WTC11 (cell line): ENCODE measurements at places on chromosomes 4 and X.

DNA sequence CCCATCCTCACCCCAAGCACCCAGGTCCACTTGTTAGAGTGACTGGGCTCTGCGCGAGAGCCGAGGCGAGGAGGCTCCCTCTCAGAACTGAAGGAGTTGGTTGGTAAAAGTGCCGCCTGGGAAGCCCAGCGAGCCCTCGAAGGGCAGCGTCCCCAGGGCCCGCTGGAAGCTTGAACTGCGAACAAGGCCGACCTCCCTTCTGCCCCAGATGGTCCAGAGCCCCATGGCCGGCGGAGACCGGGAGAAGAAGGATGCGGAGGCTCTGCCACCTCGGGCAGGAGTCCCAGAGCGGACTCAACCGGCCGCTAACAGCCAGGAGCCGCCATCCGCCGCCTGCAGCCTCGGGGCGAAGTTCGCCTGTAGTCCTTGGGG lies 116.3 kb upstream of the TEX13C start:
- DNase-seq, result no peak

- DNase-seq, result no peak
These were observed 2154.4 kb upstream of the AGA start for GRCh38 chr4:179596621-179597020.

DNA sequence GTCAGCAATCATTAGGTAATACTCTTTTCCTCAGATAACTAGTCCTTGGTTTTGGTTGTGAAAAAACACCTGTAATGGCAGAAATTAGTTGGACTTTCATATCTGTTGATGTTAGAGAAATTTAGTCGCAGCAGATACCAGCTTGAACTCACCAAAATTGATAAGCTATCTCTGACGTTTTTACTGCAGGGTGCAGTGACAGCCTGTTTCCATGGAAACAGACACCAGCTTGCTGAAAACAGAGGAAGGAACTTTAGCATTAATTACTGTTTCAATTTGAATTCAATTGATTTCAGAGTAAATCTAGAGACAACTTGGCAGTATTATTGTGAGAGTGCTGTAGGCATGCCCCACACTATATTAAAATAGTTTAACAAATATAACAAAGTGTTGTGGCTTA lies 246.5 kb downstream of the PPP1R2C start:
- DNase-seq, result no peak

- DNase-seq, result no peak
These were observed 186.6 kb upstream of the MAOA start for GRCh38 chrX:43469391-43470054.

DNA sequence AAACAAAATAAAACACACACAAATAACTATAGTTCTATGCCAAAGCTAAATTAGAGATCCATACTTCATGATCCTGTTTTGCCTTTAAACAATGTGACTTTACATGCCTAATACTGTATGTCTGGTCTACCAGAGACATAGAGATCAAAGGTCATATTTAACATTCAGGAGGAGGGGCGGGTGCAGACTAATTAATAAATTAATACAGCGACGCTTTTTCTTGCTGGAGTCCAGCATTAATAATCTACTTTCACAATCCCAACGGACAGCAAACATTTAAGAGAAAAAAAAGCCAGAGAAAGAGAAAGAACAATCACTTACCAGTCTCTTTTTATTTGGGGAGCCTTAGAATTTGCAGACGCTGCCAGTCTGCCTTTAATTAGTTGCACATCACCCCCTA lies 509 bp downstream of the CXXC4 start:
- DNase-seq, result no peak

DNA sequence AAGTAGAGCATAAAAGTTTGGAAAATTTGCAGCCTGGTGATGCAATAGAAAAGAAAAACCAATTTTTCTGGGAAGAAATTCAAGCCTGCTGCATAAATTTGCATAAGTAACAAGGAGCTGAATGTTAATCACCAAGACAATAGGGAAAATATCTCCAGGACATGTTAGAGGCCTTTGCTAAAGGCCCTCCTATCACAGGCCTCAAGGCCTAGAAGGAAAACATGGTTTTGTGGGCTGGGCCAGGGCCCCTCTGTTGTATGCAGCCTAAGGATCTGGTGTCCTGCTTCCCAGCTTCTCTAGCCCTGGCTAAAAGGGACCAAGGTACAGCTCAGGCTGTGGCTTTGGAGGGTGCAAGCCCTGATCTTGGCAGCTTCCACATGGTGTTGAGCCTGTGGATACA lies 6.2 kb upstream of the RTL3 start:
- no peak for DNase-seq

GRCh38 chrX:47629419-47630200 lies at the start of gene CFP:
TSS of gene CFP (minus strand) at chrX:47629930. CDS start at chrX:47629844, 86 bp downstream.
- DNase-seq, result no peak

DNA sequence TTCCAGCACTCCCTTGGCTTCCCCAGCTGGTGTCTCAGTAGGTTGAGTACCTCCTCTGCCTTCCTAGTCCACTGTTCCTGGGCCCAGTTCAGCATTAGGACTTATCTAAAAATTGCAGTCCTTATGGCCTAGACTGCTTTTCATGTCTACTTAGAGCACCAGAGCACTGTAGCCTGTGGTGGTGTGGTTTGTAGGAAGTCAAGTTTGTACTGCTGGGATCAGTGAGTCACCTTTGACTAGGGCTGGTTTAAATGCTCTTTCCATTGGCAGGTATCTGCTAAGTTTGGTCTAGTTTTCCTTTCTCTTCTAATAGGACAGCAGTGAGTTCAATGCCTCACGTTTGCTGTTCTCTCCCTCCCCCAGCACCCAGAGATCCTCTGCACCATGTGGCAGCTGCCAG lies 233.6 kb upstream of the WDFY3 start:
- DNase-seq, result no peak

DNA sequence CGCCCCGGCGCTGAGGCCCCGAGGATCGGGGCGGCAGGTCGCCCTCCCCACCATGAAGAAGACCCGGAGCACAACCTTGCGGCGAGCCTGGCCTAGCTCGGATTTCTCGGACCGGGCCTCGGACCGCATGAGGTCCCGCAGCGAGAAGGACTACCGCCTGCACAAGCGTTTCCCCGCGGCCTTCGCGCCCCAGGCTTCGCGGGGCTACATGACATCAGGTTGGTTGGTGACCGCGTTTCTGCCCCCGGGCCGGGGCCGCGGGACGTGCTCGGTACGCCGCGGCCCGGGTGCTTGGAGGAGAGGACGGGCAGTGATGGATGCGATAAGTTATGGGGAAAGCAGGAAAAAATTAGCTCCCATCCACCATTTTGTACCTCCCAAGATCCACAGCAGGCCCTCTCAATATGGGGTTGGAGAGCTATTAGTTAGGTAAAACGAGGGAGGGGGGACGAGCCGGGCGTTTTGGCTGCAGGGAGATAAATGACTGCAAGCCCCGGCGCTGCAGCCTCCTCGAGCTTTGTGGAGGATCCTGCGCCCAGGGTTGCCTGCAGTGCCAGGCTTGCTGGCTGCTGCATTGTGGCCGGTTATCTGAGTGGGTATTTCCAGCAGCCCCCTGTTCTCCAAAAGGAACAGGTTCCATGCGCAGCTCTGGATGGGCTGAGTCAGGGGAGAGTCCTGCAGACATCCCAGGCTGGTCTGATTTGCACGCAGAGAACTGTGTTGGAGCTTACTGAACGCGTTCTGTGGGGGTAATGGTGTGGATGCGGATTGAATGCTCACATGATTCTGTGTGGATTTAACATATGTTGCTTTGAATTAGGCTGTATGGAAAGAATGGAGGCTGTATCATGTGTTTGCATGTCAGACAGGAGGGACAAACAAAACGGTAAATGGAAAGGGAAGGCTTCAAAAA lies 1.9 kb downstream of the STOX2 start:
- peak; percentile 50 for DNase-seq

- no peak for DNase-seq
These were observed 106.1 kb downstream of the ARAP2 start for GRCh38 chr4:36138220-36138619.

DNA sequence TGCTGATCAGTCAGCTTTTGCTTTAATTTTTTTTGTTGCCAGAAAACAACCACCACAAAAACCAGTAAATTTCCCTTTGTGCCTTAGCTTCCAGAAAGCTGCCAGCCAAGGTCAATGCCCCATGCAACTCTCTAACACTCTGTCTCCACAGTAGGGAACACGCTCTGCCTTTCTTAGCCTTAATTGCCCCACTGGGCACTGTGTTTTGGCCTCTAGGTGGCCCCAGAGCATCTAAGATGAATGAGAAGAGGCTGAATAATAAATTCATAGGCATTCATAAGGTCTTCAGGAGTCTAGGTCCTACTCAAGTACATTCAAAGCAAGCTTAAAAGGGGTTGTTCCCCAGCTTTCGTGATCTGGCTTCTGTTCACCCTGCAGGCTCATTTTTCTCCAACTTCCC lies 57.7 kb upstream of the PASD1 start:
- peak; percentile 47 for DNase-seq

DNA sequence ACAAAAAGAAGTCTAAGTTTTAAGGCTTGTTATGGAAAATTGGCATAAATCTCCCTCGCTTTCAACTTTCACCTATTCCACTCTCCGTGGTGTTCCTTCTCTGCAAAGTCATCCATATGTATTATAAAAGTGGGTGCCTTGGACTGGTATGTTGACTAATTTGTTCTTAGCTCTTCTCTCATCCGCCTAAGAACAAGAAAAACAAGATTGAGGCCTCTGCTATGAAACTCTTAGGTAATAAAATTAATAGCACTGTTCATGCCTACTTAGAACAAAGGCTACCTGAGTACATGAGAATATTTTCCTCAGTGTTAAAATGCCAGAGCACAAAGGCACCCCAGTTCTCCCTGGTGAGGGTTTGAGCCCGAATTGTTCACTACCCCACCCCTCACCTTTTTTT lies 1.3 kb downstream of the CNGA1 start:
- no peak for DNase-seq

GRCh38 chr4:21242163-21242562 lies 541.9 kb downstream of the PACRGL start:
- no peak for DNase-seq

GRCh38 chrX:45697591-45697990 lies 496.9 kb upstream of the DIPK2B start:
- no peak for DNase-seq

GRCh38 chrX:44228621-44229020 lies 114.9 kb downstream of the EFHC2 start:
- no peak for DNase-seq

GRCh38 chr4:162149644-162150043 lies 14.2 kb downstream of the FSTL5 start:
- DNase-seq, result no peak

GRCh38 chr4:170736710-170737109 lies 647.0 kb upstream of the AADAT start:
- DNase-seq, result no peak

DNA sequence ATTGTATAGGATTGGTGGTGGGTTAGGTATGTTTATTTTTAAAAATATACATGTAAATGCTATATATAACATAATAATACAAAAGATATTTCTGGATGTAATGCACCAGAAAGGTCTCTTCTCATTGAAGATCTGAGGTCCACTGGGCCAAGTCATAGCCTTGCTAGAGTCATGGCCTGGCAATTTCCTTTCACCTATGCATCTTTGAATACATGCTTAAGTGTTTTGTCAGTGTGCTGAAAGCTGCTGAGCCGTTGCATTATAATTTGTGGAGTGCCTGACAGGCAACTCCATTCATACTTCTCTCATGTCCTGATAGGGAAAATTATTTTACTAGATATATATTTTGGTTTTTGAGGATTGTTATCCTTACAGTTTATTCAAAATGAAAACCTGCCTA lies 410.2 kb upstream of the CT83 start:
- no peak for DNase-seq

DNA sequence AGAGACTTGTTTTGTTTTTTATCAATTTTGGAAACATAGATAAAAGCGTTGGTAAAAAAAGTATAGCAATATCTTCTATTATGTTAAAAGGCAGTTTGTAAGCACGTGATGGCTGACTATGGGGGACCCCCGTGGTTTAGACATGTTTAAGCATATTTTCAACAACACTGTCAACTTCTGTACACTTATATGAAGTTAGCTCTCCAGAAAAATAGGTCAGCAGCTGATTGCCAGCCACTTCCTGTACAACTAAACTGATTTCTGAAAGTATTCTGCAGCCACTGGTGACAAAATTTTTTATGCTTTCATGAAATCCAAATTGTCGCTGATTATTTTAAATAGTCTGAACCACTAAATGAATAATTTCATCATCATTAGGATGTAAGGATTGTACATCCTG lies 45.2 kb downstream of the RBMX2 start:
- DNase-seq, result no peak

DNA sequence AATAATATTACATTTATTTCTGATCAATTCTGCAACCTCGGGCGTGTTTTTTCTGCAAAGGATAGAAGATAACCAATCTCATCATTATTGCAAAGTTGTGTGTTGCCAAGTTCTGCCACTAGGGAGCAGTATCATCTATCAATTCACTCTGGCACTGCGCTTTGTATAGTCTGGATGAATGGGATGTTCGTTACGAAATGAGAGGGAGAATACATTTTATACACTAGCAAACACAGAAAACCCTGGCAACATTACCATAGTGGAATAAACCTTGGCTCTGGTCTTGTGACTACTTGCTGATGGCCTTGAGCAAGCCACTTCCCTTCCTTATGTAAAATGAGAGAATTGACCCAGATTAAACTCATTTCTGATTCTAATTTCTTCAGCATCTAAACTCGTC lies 97.5 kb upstream of the ZNF518B start:
- DNase-seq, result peak; percentile 56

GRCh38 chr4:56410247-56411062 lies 23.2 kb upstream of the AASDH start:
- DNase-seq, result no peak

- DNase-seq, result no peak
These were observed 165.1 kb downstream of the CFAP299 start for GRCh38 chr4:80500613-80501012.

DNA sequence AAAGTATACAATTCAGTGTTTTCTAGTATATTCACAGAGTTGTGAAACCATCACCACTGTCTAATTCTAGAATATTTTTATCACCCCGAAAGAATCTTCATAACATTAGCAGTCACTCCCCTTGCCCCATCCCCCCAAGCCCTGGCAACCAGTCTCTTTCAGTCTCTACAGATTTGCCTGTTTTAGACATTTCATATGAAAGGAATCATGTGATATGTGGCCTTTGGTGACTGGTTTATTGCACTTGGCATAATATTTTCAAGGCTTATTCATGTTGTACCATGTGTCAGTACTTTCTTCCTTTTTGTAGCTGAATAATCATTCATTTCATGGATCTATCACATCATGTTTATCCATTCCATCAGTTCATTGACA lies 371.7 kb downstream of the AFF2 start:
- DNase-seq, result no peak

GRCh38 chrX:55167124-55167803 lies 52.9 kb upstream of the PAGE5 start:
- no peak for DNase-seq

DNA sequence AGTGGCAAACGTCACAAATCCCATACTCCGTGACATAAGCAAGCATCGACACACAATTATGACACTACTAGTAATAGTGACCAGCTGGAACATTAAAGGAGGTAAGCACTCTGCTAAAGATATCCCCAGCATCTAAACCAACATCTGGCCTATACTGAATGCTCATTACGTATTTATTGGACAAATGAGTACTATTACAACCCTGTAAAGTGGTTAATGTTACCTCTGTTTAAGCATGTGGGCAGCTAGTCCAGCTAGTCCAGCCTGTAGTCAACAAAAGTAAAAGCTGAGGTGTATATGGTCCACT lies 419 bp upstream of the RPGR start:
- DNase-seq, result no peak
